ENCODE measurements at places on chromosomes 12 and 14. TPM values are rescaled to one million over a fixed set of nuclear protein-coding genes. Genes with fewer than 3 reads are reported as not detected.

Gene REP15
- 0.54 TPM for total RNA-seq

Gene SERPINA9
- not detected for total RNA-seq

Gene EXOC3L4
- not detected for total RNA-seq

Gene ACOT2
- 77.2 TPM for total RNA-seq

Gene ZFHX2
- not detected for total RNA-seq

Gene VRTN
- total RNA-seq: not detected

Gene RNASE7
- not detected for total RNA-seq

Gene KIF26A
- total RNA-seq: not detected

Gene JPH4
- not detected for total RNA-seq

Gene SMOC1
- 4.6 TPM for total RNA-seq

Gene OR6C2
- total RNA-seq: not detected

Gene PSME1
- total RNA-seq: 58.9 TPM

Gene GXYLT1
- total RNA-seq: 14.6 TPM

DNA sequence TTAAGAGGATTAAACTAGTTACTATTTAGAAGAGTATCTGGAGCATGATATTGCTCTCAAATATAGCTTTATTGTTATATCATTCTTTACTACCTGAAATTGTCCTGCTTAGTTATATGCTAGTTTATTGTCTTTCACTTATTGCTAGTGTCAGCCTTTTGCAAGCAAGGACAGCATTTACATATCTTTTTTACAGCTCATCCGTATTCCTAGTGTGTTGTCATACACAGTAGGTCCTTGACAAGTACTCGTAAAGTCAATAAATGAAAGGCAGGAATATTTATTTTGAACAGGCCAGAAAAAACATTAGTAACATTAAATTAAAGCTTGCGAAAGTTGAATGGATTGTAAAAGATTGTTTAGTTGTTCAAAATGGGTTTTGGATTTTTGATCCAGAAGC, 35.0 kb downstream of the CRADD start:
- H3K4me1 ChIP-seq: peaks cover 22% of the 10 kb centered on the region
- no peak overlapping the region for H3K4me3 ChIP-seq
- H3K36me3 ChIP-seq: no peaks in the 10 kb centered on the region
- H3K27ac ChIP-seq: no peak overlapping the region
- H3K27me3 ChIP-seq: no peaks in the 10 kb centered on the region
- DNase-seq: no peak

GRCh38 chr14:100653409-100653808, 66.2 kb upstream of the BEGAIN start:
- no peaks in the 10 kb centered on the region for H3K36me3 ChIP-seq
- peaks cover 16% of the 10 kb centered on the region for H3K27me3 ChIP-seq
- H3K27ac ChIP-seq: no peak overlapping the region
- H3K4me3 ChIP-seq: no peak overlapping the region
- DNase-seq: no peak

DNA sequence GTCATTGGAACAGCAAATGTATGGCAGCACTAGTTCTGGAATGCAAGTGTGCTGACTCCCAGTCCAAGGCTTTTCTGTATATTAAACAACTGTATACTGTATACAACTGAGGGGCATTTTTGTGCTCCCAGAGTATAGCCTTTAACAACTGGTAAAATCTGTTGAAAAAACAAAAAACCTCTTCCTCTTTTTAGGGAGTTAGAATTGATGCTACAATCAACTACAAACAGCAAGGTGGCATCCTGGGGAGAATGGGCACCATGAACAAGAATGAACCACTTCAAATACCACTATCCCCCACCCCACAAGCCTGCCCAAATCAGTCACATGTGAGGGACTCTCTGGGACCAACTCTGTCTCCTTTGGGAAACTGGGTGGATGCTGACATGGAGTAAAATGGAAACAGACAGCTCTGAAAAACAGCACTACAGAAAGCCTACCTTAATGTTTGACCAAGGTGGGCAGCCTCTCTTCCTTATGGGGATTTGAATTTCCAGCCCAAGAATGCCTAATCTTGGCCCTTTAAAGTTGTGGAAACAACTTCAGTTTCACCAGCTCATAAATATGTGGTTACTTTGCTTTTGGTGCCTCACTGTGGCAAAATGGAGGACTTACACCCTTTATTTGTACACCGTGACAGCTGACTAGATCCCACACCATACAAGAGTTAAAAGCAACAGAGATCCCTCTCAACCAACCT, 7.5 kb downstream of the VTI1B start:
- DNase-seq: peak; percentile 78
- peak overlapping the region; percentile 70 for H3K27ac ChIP-seq
- H3K4me1 ChIP-seq: peaks cover 7% of the 10 kb centered on the region
- H3K27me3 ChIP-seq: no peaks in the 10 kb centered on the region
- H3K4me3 ChIP-seq: no peak overlapping the region
- H3K36me3 ChIP-seq: no peaks in the 10 kb centered on the region

DNA sequence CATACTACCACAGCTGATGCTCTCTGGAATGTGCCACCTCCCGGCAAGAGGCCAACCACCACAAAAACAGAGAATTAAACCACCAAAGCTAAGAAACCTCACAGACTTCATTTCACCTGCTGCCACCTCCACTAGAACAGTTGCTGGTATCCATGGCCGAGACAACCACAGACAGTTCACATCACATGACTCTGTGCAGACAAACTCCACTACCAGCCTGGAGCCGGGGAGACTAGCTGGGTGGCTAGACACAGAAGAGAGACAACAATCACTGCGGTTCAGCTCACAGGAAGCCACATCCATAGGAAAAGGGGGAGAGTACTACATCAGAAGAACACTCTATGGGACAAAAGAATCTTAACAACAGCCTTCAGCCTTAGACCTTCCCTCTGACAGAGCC, 78.2 kb downstream of the RALGAPA1 start:
- no peaks in the 10 kb centered on the region for H3K4me1 ChIP-seq
- no peaks in the 10 kb centered on the region for H3K36me3 ChIP-seq
- no peak for DNase-seq
- no peak overlapping the region for H3K4me3 ChIP-seq
- H3K27ac ChIP-seq: no peak overlapping the region
- H3K27me3 ChIP-seq: no peaks in the 10 kb centered on the region

DNA sequence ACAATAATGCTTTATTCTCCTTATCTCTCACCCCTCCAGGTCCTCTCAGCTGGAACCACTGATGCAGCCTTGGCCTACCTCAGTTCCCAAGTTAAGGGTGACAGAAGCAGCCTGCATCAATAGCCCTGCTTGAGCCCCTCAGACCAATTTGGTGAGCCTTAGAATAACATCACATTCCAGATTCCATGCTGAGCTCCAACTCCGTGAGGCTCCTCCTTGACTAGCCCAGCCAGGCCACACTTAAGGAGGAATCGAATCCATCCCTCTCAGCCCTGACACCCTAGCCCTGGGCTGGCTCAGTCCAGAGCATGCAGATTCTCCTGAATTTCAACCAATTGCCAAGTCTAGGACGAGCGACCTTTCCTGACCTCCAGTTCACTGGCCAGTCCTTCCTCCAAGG, 91.1 kb downstream of the ARMH4 start:
- no peaks in the 10 kb centered on the region for H3K36me3 ChIP-seq
- H3K27ac ChIP-seq: no peak overlapping the region
- H3K27me3 ChIP-seq: no peaks in the 10 kb centered on the region
- DNase-seq: no peak

GRCh38 chr14:33232031-33232430, 293.4 kb downstream of the NPAS3 start:
- DNase-seq: no peak
- H3K4me3 ChIP-seq: no peak overlapping the region
- H3K36me3 ChIP-seq: no peaks in the 10 kb centered on the region
- no peaks in the 10 kb centered on the region for H3K4me1 ChIP-seq
- peaks cover 13% of the 10 kb centered on the region for H3K27me3 ChIP-seq

- no peak overlapping the region for H3K27ac ChIP-seq
- H3K27me3 ChIP-seq: no peaks in the 10 kb centered on the region
- H3K4me3 ChIP-seq: no peak overlapping the region
- H3K36me3 ChIP-seq: 0 out of 2 replicates have a peak, but pooled peaks cover 3% of the 10 kb centered on the region
Observed at GRCh38 chr12:109578330-109578927, 4.8 kb downstream of the MVK start.

DNA sequence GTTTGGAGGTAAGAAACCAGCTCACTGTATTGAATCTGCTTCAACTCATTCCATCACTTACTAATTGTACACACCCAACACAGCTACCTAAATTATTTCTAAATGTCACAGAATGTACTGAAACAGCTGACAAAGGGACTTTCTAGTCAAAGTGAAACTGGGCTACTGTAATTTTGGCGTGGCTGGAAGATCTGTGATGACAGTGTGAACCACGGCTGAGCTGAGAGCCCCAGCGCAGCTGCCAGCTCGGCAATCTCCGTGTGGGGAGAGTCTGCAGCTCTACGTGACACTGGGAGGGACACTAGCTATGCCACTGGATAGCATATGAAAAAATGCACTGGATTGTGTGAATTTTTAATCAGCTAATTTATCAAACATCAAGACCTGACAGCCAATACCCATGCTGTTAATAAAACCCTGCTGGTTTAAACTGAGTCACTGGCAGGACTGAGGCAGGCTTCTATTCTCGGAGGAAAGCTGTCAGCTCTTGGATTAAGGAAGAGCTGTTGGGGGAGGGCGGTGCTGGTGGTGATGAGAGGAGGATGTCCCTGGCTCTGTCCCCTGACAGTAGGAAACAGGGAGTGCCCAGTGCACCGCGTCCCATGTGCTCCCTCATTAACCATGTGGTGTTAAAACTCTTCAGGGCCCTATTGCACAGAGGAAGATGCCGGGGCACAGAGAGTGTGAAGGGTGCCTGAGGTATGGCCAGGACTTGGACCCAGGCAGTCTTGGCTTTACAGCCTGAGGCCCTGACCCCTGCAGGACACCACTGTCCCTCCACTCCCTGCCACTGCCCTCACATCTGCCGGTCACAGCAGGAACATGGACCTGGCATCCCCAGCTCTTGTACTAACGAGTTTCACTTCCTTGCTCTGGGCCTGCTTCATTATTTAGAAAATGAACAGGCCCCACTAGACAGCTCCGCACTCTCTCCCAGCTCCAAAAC, 13.3 kb downstream of the SLC15A4 start:
- peak overlapping the region; percentile 62 for H3K27ac ChIP-seq

DNA sequence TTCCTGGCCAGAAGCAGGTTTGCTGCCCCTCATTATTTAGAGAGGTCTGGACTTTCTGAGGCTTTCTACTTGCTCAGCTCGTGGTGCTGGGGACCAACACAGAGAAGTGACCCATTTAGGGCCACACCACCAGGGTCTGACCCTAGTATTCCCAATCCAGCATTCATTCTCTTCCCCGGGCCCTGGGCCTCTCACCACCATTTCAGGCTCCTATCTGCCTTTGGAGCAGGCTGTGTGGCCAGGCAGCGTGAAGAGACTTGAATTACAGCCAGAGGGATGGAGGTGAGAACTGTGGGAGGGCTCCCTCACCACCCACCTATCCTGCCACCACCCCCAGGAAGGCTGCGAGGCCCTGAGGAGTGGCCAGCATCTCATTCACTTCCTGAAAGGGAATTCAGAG, 24.6 kb downstream of the FAM222A start:
- no peak overlapping the region for H3K27ac ChIP-seq
- DNase-seq: no peak
- no peaks in the 10 kb centered on the region for H3K36me3 ChIP-seq
- H3K4me3 ChIP-seq: no peak overlapping the region

DNA sequence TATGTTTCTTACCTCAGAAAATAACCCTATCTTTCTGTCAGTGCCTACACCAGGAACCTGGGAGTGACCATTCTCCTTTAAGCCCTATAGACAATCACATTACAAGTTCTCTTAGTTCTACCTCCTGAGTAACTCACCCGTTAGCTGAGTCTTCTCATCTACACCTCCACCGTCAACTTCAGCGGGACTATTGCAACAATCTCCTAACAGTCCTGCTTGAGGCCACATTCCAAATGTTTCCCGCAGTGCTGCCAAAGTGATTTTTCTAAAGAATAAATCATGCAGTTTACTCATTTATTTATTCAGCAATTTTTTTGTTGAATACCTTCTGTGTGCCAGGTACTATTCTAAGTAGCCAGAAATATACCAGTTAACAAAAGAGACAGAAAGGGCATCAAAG, 285.0 kb upstream of the GRIP1 start:
- no peaks in the 10 kb centered on the region for H3K36me3 ChIP-seq
- H3K4me3 ChIP-seq: no peak overlapping the region
- no peaks in the 10 kb centered on the region for H3K4me1 ChIP-seq
- no peak overlapping the region for H3K27ac ChIP-seq

- peaks cover 11% of the 10 kb centered on the region for H3K4me1 ChIP-seq
- H3K36me3 ChIP-seq: no peaks in the 10 kb centered on the region
- no peak overlapping the region for H3K4me3 ChIP-seq
- H3K27ac ChIP-seq: no peak overlapping the region
Observed at GRCh38 chr12:69065775-69066174, 132.8 kb upstream of the CPM start.

DNA sequence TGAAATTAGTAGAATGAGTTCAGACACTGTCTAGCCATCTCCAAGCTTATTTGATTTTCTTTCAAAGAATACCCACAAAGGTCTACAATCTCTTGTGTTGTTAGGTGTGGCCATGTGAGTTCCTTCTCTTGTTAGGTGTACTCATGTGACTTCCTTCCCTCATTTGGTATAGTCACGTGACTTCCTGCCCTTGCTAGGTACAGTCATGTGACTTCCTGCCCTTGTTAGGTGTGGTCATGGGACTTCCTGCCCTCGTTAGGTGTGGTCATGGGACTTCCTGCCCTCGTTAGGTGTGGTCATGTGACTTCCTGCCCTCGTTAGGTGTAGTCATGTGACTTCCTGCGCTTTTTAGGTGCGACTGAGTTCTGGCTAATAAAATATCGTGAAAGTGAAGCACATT, 179.6 kb downstream of the TMX1 start:
- no peaks in the 10 kb centered on the region for H3K27me3 ChIP-seq
- DNase-seq: no peak
- H3K36me3 ChIP-seq: no peaks in the 10 kb centered on the region
- H3K27ac ChIP-seq: no peak overlapping the region

- H3K27ac ChIP-seq: no peak overlapping the region
- no peaks in the 10 kb centered on the region for H3K4me1 ChIP-seq
- no peaks in the 10 kb centered on the region for H3K36me3 ChIP-seq
- H3K27me3 ChIP-seq: no peaks in the 10 kb centered on the region
- DNase-seq: no peak
- no peak overlapping the region for H3K4me3 ChIP-seq
Observed at GRCh38 chr14:104514156-104514848, 65.3 kb upstream of the C14orf180 start.

- no peak overlapping the region for H3K27ac ChIP-seq
- DNase-seq: no peak
Observed at GRCh38 chr14:61932974-61933373, 170.8 kb downstream of the SNAPC1 start.

DNA sequence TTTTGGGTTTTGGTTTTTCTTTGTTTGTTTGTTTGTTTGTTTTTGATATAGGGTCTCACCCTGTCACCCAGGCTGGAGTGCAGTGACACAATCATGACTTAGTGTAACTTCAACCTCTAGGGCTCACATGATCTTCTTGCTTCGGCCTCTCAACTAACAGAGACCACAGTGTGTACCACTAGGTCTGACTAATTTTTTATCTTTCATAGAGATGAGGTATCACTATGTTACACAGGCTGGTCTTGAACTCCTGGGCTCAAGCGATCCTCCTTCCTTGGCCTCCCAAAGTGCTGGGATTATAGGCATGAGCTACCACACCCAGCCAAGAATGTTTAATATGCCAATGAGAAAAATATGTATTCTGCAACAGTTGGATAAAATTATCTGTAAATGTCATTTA, 29.6 kb upstream of the USP15 start:
- no peaks in the 10 kb centered on the region for H3K36me3 ChIP-seq
- H3K4me1 ChIP-seq: no peaks in the 10 kb centered on the region
- no peak overlapping the region for H3K27ac ChIP-seq
- no peaks in the 10 kb centered on the region for H3K27me3 ChIP-seq
